Activated CD4-positive, alpha-beta memory T cell treated with anti-CD3 and anti-CD28 coated beads for 36 hours (primary cell): ENCODE measurements at places on chromosomes 11 and 22.

DNA sequence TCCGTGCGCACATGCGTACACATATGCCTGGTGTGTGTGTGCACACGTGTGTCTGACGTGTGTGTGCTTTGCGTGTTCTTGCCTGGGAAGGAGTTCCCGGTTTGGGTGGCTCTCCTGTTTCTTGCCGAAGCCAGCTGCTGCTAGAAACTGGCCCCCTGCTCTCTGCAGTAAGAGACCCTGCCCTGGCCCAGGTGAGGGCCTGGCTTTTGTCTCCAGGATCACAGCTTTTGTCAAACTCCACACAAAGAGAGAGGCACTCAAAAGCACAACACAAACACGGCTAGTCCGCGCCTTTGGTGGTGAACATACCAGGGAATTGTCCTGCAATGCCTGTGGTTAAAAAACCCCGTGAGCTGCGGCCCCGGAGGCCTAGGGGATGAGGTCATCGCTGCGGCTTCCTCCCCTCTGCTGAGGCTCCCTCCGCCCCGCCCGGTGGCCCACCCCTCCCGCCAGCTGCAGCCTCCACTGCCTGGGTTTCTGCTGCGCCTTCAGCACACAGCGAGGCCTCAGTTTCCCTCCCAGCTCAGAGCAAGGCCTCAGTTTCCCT, 88.9 kb downstream of the KCNQ1 start:
- no peak for DNase-seq

GRCh38 chr11:94201004-94201465, 72.4 kb downstream of the PANX1 start:
- DNase-seq, result no peak

DNA sequence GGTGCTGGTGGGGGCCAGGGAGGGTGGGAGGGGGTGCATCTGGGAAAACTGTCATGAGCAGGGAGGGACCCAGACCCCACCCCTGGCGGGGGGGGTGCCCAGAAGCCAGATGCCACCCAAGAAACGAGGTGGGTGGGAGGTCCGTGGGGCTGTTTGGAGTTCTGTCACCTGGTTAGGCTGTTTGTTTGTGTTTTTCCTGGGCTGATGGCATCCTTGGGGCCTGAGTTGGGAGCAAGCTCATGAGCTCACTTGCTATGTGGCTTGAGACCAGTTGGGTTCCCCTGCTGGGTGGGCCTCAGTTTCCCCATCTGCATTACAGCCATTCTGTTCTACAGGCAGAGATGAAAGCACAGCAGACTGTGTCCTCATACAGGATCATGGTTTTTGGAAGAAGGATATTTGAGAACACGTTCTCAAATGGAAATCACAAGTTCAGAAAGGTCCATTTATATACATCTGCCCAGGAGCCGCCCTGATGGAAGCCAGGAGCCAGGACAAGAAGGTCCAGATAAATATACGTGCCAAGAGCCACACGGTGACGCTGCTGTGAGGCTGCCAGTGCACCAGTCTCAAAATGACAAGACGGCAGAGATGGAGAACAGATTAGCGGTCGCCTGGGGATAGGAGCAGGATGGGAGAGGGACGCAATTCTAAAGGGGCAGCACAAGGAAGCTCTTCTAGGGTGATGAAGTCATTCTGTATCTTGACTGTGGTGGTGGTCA, 312.9 kb downstream of the MN1 start:
- no peak for DNase-seq

DNA sequence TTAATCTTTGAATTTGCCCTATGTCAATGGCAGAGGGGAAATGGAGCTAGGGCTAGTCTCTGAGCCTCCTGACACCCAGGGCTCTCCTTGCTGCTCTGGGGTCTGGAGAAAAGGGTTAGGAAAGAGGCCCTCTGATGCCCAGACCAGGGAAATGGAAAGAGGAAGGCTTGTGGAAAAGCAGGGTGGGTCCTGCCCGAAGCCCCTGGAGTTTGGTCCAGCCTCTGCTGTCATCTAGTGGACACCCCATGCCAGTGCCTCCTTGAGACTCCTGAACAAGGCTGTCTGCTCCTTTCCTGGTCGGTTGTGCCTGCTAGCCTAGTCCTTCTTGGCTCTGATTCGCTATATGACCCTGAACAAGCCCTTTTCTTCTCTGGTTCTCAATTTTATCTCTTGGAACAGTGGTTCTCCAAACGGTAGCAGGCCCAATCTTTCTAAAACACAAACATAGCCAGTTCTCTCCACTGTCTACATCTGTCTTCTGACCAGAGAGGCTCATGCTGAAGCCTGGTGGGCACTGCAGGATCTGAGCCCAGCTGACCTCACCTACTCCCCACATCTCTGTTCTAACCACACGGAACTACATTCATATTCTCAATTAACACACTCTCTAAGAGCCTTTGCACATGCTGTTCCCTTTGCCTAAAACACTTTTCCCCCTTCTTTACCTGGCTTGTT, 8.8 kb upstream of the PLA2G3 start:
- peak; percentile 53 for DNase-seq

GRCh38 chr22:31062566-31063230, 18.4 kb upstream of the SMTN start:
- no peak for DNase-seq

- DNase-seq, result peak; percentile 64
These were observed 34.3 kb downstream of the TOM1 start for GRCh38 chr22:35334004-35334403.

GRCh38 chr11:17508306-17508705, 31.7 kb upstream of the ABCC8 start:
- DNase-seq, result no peak

DNA sequence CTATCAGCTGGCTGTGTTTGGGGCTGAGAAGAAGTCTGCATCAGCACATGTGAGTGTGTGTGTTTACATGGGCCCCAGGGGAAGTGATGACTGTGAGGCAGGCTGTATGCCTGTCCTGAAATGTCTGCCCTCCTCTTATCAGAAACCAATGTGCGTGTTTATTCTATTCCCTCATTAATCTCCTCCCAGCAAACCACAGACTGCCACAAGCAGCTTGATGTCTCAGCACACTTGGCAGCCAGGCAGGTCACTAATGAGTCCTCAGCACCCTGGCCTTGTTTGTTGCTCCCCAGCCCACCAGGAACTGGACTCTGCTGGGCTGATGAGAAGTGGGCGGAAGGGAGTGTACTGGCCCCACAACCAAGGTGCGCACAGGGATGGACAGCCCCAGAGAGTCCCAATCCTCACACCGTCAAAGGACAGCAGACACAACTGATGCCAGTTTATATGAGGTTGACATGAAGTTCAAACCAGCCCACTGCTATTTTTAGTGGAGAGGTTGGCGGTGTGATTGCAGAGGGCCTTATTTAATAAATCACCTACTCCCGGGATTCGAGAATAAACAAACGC, 225.8 kb downstream of the ETS1 start:
- DNase-seq, result peak; percentile 35

DNA sequence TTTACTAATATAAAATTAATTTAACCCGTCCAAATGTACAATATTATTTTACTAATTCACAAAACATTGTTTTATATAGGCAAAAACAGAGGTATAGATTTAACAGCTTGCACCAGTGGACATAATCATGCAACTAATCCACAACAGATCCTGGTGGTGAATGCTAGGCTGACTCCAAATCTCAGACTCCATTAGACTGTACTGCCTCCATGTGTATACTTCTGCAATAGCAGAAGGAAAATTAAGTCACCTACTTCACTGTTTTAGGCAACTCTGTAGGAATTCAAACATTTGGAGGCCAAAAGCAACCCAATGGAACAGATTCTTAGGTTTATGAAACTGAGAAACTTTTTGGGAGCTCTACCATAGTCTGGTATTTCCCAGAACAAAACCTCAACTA, 30.0 kb upstream of the RAB39A start:
- no peak for DNase-seq

DNA sequence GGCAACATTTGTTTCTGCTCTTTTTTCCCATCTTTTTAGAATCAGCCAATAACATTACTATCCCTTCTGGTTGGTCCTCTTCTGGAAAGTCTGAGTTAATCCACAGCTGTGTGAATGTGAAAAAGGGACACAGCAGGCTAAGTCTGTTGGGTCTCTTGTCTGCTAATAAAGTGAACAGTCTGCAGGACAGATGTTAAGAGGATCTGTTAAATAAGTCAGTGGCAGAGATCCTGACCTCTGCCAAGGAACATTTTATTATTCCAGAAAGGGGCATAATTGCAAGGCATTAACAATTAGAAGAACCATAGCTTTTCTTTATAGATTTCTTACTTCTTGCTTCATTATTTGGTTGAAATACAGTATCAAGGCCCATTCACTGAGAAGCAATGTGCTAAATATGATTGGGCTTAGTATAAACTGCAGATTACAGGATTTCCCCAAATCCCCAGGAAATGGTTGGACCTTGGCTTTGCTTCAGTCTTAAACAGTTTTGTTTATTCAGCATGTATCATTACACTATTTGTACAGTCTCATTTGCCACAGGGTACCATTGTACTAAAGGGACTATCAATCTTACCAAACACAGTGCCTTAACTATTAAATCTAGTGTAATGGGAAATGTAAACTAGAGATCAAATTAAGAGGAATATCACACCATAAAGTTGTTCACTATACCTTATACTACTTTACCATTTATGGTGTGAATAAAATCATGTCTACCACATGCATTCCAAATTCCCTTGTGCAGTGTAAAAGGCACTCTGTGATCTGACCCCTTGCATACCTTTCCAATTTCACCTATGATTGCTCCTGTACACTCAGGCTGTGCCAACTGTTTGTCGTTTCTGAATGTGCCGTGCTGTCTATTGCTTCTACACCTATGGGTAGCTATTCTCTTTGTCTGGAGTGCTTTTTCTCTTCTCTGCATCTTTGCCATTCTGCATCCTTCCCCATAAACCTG, 274.0 kb downstream of the SOX6 start:
- DNase-seq, result no peak

DNA sequence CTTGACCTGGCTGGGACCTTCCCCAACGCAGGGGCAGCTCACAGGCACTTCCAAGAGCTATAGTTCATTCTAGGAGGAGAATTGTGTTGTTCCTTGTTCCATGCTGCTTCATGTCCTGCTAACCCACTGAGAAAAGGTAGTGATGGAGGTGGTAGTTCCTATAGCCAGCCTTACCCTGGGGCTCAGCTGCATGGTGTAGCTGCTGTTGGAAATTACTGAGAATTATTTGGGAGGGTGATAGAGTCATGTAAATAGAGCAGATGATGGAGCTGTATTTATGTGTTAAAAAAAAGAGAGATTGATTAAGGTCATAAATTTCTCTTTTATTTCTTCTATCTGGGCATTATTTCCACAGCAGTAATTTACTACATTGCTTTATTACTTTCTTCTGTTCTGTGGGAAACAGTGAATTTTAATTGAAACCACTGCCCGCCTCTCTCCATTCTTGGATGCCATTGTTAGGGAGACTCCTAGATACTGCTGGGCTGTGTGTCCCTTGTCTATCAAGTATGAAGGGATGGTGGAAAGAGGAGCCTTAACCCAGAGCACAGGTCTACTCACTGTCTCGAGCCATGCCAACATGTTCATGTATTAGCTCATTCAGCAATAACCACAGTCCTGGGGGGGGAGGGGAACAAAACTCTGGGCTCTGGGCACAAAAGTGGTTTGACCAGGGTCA, 309.2 kb downstream of the FAT3 start:
- no peak for DNase-seq

DNA sequence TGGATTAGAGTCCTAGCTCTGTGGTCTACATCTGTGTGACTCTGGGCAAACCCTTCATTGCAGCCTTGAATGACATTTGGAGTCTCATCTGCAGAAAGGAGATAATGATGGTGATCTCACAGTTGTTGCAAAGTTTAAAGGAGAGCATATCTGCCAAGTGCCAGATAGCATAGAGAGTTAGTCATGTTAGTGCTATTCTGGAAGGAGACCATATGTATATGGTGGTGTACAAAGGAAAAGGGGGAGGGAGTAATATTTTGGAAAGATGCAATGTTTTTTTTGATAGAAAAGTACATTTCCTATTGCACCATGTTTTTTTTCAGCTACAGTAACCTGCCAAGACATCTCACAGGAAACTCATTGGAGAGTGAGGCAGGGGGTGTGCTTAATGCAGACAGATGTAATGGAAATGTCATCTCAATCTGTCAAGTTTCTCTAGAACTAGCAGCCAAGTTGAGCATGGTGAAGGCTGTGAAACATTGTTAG, 92.1 kb upstream of the NARS2 start:
- DNase-seq, result no peak

GRCh38 chr22:37703906-37704305, 7.1 kb downstream of the TRIOBP start:
- no peak for DNase-seq

- no peak for DNase-seq
These were observed 29.2 kb downstream of the RSF1 start for GRCh38 chr11:77791301-77791700.

DNA sequence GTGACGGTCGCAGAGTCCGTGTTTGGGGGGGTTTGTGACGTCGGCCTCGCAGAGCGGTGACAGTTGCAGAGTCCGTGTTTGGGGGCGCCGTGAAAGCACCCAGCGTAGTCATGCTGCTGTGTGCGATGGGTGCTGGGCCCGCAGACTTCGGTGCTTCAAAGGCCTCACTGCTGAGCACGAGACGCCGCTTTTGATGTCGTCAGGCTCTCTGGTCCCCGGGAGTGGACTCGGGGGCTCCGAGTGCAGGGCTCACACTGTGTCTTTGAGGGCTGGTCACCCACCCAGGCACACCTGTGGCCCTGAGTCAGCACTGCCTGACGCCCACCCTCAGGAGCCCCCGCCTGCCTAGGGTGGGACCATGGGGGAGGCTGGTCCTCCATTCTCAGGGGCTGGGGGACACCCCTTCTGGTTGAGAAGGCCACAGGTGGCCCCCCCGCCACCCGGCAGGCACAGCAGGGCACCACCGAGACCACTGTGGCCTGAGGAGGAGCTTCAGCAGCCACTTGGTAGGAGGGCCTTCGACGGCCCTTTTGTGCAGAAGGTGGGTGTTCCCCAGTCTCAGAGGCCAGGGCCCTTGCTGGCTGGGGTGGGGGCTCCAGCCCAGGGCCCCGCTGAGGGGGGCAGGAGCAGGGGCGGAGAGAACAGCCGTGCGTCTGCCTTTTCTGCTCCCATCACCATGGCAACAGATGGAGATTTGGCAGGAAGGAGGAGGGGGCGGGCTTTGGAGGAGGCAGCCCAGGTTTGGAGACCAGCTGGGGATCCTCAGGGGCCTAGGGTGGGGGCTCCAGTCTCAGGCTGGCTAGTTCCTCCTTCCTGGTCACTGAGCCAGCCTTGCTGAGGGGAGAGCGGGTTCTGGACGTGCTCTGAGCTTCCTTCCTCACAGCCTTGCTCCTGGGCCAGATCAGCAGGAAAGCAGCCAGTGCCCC, 20.9 kb downstream of the BRSK2 start:
- DNase-seq, result no peak

- DNase-seq, result no peak
These were observed 15.2 kb downstream of the ENDOD1 start for GRCh38 chr11:95104856-95105255.

GRCh38 chr11:64851831-64852351, 7.4 kb upstream of the CDC42BPG start:
- DNase-seq, result peak; percentile 51

GRCh38 chr11:117127171-117127901, 16.8 kb upstream of the PAFAH1B2 start:
- DNase-seq, result no peak
